ENCODE measurements at places on chromosomes 12 and 14. TPM values are rescaled to one million over a fixed set of nuclear protein-coding genes. Genes with fewer than 3 reads are reported as not detected.

DNA sequence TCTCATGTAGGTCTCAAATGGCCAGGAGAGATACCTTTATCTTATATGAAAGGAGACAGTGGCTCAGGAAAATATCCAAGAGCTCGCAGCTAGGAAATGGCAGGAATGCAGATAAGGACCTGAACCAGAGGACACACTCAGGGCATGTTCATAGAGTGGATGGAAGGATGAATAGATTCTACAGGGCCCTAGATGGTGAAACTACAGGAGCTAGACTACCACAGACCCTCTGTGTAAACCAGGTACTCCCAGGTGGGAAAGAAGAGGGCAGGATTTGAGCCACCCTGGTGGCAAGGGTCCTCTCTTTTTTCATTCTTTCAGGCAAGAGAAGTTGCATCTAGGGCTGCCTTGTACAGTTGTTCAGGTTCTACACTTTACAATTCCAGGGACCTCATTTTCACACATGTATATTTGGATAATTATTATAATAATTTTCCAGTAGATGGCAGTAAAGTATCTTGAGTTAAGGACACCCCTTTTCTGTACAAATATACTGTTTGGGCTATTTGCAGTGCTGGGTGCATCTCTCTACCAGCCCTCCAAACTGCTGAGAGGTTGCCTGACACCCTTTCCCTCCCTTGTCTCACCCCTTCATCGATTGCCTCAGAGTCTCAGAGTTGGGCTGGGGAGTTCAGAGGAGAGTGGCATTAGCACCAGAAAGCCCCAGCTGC, 10.5 kb upstream of the ZDHHC22 start:
- H3K36me3 ChIP-seq, result no peaks in the 10 kb centered on the region
- H3K27me3 ChIP-seq, result peaks cover 20% of the 10 kb centered on the region
- H3K4me3 ChIP-seq, result no peak overlapping the region

DNA sequence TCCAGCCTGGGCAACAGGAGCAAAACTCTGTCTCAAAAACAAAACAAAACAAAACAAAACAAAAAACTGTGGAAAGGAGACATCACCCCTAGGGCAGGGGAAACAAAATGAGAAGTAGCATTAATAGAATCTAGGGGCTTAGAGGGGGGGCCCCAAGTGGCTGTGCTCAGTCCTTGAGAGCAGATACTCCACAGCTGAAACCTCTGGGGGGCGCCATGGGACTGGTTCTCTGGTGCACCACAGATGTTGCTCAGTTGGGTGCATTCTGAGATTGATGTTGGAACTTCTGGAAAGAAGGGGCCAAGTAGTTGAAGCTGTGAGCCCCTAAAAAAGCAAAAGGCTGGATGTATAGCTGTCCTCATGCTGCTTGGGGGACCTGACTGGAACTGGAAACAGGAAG, 11.8 kb upstream of the SYNE2 start:
- no peaks in the 10 kb centered on the region for H3K36me3 ChIP-seq
- no peak for DNase-seq
- no peaks in the 10 kb centered on the region for H3K27me3 ChIP-seq
- no peak overlapping the region for H3K27ac ChIP-seq

DNA sequence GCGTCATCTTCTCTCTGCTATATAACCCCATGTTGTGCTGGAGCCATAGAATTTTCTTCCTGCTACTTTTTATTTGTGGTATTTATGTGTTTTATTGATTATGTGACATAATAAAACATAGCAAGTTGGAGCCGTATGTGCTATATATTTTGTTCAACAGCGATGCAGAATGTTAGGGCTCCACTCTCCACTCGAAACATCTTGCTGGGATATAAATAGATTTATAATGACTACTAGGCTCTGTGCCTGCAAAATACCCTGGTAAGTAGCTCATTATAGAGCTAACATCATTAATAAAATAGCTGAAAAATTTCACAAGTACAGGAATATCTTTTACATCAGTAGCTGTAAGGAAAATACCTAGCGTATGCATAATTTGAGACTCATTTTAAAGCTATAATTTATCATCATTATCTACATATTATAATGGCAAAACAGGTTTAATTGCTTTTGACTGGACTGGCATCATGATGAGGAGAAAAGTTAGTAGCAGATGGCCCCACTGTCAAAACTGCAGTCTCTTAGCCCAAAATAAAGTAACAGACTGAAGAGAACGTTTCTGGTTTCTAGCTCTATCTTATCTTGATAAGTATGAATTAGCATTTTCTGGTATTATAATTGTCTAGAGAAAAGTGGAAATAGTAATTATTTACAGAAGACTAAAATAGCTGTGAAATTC, 263.0 kb downstream of the NEDD1 start:
- H3K36me3 ChIP-seq, result no peaks in the 10 kb centered on the region
- H3K4me1 ChIP-seq, result no peaks in the 10 kb centered on the region
- DNase-seq, result no peak
- H3K27ac ChIP-seq, result no peak overlapping the region

DNA sequence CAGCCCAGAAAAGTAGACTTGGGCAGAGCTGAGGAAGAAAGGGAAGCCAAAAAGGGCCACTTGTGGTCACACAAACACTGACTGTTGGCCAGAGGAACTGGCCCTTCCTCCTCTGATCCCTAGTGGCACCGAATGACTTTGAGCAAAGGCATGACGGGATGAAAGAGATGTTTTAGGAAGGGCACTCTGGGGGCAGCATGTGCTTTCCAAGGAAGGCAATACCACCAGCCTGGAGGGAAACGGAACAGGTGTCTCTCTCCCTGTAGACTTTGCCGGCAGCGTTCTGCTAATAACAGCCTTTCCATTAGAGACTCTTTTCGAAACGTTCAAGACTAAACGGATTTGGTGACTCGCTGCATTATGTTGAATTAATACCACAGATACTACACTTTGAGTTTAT, 12.3 kb upstream of the FBXO21 start:
- peaks cover 11% of the 10 kb centered on the region for H3K27me3 ChIP-seq
- H3K4me3 ChIP-seq, result no peak overlapping the region
- DNase-seq, result peak; percentile 6
- no peak overlapping the region for H3K27ac ChIP-seq
- H3K4me1 ChIP-seq, result no peaks in the 10 kb centered on the region

DNA sequence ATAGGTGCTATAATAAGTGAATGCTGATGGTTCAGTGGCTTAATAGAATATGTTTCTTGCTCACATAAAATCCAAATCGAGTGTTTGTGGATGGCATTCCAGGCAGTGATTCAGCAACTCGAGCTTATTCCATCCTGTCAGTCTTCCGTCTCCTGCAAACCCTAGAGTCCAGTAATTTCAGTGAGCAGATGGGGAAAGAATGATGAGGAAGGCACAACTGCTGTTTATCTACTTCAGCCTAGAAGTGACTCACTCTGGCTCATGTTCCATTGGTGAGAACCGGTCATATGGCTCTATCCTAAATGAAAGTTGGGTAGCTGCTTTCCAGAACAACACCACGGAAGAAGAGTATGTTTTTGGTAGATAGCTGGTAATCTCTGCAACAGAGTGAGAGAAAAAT, 421.8 kb upstream of the PDE3A start:
- peaks cover 4% of the 10 kb centered on the region for H3K4me1 ChIP-seq
- no peaks in the 10 kb centered on the region for H3K36me3 ChIP-seq
- no peak for DNase-seq
- no peaks in the 10 kb centered on the region for H3K27me3 ChIP-seq
- no peak overlapping the region for H3K4me3 ChIP-seq

Gene TPPP2
- not detected for total RNA-seq

Gene AKAP5
- total RNA-seq, result 0.71 TPM

Data from sigmoid colon (tissue), 7 donors.